ENCODE measurements at places on chromosomes 7 and 10. TPM values are rescaled to one million over a fixed set of nuclear protein-coding genes. Genes with fewer than 3 reads are reported as not detected.
A peak's percentile ranks its signal among the peaks of the same experiment; 100 is the strongest.

Gene CFAP70
- 0.51 TPM for total RNA-seq

Gene MRC1
- not detected for total RNA-seq

Gene CPED1
- 6.2 TPM for total RNA-seq

Gene KIAA1549
- 2.7 TPM for total RNA-seq

Gene WNT16
- not detected for total RNA-seq

Gene LMOD2
- total RNA-seq, result not detected

DNA sequence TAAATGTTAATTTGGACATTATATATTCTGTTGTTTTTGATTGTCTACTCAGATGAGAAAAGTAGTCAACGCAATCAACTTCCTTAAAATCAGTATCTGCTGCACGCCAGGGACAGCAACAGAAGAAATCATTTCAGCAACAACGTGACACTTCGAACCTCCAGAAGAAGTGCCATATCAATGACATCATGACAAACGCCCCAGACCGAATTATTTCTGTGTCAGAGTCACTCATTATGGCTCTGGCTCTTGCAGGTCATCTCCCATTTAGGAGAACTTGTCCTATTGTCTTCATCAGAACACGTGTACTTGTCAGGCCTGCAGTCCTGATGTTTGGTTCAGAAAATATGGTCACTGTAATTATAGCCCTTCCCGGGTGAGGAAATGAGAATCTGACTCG lies 276.3 kb downstream of the ADARB2 start:
- DNase-seq, result no peak

GRCh38 chr10:124636271-124636995 lies 107.7 kb downstream of the FAM53B start:
- DNase-seq, result no peak

DNA sequence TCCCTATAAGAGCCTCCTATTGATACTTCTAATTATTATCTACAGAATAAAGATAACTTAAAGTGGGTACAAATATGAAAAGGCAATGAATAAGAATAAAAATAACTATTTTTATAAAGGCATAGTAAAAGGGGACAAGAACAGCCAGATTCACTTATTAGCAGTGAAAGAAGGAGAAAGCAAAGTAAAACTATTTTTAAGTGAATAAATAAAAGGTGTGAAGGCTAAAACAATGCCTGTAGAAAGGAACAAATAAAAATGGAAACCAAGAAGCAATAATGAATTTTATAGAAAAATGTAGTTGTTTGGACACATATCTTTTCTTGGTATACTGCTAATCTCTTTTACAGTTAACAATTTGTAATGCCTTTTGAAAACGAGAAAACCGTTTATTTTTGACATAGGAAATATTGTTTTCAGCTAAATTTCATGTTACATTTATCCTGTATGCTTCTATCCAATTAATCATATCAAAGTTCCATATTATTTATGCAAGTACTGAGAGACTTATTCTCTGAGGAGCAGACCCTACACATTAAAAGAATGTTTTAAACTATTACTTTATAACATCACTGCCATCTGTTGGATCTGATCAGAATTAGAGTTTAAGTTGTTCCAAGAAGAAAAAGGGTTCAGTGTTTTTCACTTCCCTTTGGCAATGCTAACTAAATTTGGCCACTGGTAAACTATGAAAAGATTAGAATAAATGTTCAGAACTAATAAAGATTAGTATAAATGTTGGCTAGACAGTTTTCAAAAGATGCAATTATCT lies 59.1 kb downstream of the ARMC3 start:
- peak; percentile 66 for DNase-seq

- peak; percentile 68 for DNase-seq
Observed at GRCh38 chr10:131767716-131768115, 133.1 kb upstream of the PPP2R2D start.

- no peak for DNase-seq
Observed at GRCh38 chr7:71015252-71015900, 116.6 kb upstream of the GALNT17 start.

- DNase-seq, result no peak
Observed at GRCh38 chr10:42979181-42979580, 97.7 kb upstream of the RET start.

GRCh38 chr7:80749270-80749669 lies 110.8 kb downstream of the CD36 start:
- DNase-seq, result no peak

- no peak for DNase-seq
Observed at GRCh38 chr7:46286957-46287356, 365.9 kb upstream of the IGFBP3 start.

DNA sequence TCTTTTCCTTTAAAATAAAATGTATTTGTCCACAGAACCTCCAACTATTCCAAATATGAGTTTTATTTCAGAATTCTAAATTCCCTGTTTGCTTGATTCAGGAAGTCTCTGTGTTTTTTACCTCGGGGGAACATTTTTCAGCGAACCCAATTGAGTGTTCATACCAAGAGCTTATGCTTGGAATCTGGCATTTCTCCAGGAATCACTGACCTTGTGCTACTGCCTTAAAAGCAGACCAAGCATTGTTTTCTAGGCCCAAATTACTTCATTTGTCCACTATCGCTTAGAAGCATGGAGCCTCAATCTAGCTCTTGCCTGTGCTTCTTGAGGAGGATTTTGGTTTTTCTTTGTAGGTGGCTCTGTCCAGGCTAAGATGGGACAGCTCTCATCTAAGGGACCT lies 59.4 kb downstream of the EBLN1 start:
- DNase-seq, result no peak

DNA sequence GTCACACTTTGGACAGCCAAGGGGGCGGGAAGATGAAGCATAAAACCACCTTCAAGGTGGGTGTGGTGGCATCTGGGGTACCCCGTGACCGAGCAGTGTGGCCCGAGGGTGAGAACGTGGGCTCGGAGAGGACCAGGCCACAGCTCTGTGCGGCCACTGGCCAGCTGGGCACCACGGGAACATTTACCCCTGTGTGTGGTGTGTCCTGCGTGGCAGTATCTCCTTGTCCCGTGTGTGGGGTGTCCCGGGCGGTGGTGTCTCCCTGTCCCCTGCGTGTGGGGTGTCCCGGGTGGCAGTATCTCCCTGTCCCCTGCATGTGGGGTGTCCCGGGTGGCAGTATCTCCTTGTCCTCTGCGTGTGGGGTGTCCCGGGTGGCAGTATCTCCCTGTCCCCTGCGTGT lies 570.3 kb downstream of the DNAJB6 start:
- DNase-seq, result no peak

DNA sequence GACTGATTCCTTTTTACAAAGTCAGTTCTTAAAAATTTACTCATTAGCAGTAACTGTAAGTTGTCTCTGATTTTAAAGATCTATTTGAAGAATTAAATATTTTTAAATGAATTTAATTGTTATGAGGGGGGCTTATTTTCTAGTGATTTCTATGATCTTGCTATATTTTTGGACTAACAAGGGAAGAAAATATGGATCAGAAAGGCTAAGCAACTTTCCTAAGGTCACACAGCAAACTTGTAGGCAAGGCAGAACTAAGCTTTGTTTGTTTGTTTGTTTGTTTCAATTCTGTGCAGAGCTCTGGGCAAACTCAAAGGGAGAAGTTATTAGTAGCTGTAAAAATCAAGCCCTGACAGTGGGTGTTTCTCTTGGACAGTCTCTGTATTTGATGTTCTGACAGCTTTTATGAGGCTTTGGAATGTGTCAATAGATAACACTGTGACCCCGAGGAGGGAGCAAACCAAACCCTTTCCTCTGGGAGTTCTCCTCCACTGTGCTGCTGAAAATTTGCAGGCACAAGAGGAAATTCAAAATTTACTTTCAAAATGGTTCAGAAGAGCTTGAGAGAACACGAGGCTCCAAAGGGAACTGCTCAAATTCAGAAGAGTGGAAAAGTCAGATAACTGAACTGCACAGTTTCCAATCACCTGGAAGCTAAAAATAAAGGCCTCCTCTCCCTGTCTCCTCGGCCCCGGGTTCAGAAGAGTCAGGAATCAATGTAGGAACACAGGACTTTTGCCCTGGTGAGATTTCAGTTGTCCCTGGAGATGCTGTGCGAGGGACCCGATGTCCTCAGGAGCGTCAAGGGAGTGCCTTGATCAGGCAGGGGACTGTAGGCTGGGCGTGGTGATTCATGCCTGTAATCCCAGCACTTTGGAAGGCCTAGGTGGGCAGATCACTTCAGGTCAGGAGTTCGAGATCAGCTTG lies 325.7 kb downstream of the GATA3 start:
- no peak for DNase-seq

DNA sequence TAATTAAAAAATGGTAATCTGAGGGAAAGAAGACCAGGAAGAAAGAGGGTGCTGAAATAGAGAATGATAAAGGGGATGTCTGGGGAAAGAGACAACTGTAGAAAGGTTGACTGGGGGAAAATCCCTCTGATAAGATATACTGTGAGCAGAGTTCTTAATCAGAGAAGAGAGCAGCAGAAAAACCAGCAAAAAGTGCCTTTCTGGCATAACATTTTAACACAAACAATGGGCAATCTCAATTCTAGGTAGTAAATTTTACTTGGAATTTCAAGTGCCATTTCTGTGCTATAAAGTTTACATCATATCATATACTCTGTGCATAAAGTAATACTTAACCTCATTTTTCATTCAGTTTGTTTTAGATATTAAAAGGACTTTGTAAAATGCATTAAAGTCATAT lies 251.9 kb upstream of the HGF start:
- no peak for DNase-seq
